ENCODE measurements at places on chromosomes 16 and 17. TPM values are rescaled to one million over a fixed set of nuclear protein-coding genes. Genes with fewer than 3 reads are reported as not detected.
A peak's percentile ranks its signal among the peaks of the same experiment; 100 is the strongest.

OR1F1 gene
- not detected for total RNA-seq

ABCA9 gene
- 1.3 TPM for total RNA-seq

ATP1B2 gene
- total RNA-seq, result 14.3 TPM

LGALS9B gene
- not detected for total RNA-seq

TNFRSF13B gene
- not detected for total RNA-seq

MARVELD3 gene
- total RNA-seq, result not detected

FBXW10 gene
- 0.20 TPM for total RNA-seq

LDAF1 gene
- 25.4 TPM for total RNA-seq

DNA sequence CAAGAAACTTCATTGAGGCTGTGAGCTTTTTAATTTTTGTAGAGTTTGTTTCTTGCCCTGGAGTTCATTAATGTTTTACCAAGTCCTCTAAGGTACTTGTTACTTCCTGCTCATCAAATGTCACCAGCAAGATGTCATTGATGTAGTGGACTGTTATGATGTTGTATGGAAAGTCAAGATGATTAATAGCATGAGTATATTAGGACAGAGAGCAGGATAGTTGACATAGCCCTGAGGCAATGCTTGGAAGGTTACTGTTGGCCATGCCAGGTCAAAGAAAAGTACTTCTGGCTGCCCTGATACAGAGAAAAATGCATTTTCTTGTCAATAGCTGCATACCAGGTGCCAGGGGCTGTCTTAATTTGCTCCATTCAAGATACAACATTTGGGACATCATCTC is 6.7 kb downstream of the KRTAP1-5 start:
- H3K27me3 ChIP-seq, result peaks cover 3% of the 10 kb centered on the region
- DNase-seq, result no peak
- no peak overlapping the region for H3K27ac ChIP-seq
- H3K4me1 ChIP-seq, result peaks cover 5% of the 10 kb centered on the region
- no peaks in the 10 kb centered on the region for H3K36me3 ChIP-seq

DNA sequence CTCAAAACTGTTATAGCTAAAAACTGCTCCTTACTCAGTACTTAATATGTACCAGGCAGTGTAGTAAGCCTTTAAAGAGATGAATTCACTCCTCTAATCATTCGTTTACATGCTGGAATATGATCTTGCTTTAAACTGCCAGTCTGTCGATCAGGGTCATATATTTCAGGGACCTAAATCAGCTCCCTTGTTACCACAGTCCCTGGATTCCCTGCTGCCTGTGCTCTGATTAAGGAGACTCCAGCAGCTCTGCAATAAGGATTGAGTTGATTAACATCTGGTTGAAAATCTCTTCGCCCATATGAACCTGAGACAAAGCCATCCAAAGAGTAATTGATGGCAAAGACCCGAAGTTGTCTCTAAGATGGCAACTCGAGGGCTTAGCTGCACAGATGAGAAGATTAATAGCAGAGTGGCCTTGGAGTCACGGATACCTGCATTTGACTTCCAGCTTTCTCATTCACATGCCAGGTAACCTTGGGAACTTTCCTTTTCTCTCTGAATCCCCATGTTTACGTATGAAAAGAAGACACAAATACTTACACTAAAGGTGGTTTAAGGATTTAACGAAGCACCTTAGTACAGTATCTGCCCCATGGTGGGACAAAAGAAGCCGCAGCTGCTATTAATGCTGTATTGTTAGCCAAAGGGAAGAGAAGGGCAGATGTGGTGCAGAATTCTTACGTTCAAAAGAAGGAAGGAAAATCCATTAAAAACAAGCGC is 68.2 kb downstream of the VAT1L start:
- peaks cover 22% of the 10 kb centered on the region for H3K4me1 ChIP-seq
- H3K27me3 ChIP-seq, result peaks cover 3% of the 10 kb centered on the region
- no peaks in the 10 kb centered on the region for H3K36me3 ChIP-seq
- DNase-seq, result no peak
- H3K27ac ChIP-seq, result no peak overlapping the region

- no peak overlapping the region for H3K4me3 ChIP-seq
- H3K36me3 ChIP-seq, result no peaks in the 10 kb centered on the region
- peaks cover 40% of the 10 kb centered on the region for H3K4me1 ChIP-seq
- no peaks in the 10 kb centered on the region for H3K27me3 ChIP-seq
- no peak for DNase-seq
These were observed 39.8 kb downstream of the HSBP1 start for GRCh38 chr16:83847371-83848225.

GRCh38 chr16:57416084-57416483 is 11.5 kb downstream of the CCL17 start:
- H3K27me3 ChIP-seq, result no peaks in the 10 kb centered on the region
- no peak for DNase-seq
- H3K4me3 ChIP-seq, result no peak overlapping the region

DNA sequence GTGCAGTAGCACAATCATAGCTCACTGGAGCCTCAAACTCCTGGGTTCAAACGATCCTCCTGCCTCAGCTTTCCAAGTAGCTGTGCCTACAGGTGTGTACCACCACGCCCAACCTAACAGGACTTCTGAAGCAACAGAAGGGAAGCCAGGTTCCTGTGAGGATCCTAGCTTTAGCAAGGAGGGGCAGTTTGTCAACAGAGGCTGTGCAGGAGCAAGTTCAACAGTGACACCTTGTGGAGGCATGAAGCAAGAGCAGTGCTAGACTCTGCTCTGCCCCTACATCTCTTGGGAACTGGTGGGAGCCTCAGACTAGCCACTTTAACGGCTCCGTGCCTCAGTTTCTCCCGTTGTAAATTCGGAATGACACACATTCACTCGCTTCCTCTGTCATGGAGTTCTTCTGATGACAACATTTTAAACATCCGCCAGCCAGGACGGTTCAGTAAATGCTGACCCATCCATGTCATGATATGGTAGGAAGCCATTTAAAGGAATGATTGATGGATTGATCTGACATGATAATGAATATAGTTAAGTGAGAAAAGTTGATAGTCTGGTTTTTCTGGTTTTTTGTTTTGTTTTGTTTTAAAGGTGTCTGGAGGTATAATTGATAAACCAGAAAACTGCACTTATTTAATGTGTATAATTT is 218.7 kb downstream of the MRTFB start:
- H3K27ac ChIP-seq, result no peak overlapping the region
- H3K4me3 ChIP-seq, result peak overlapping the region; percentile 8
- no peak for DNase-seq
- peaks cover 24% of the 10 kb centered on the region for H3K27me3 ChIP-seq
- H3K36me3 ChIP-seq, result peaks cover 4% of the 10 kb centered on the region

- H3K4me1 ChIP-seq, result no peaks in the 10 kb centered on the region
- no peak overlapping the region for H3K27ac ChIP-seq
- DNase-seq, result no peak
- H3K27me3 ChIP-seq, result no peaks in the 10 kb centered on the region
- peaks cover 12% of the 10 kb centered on the region for H3K36me3 ChIP-seq
These were observed 46.6 kb upstream of the ERN1 start for GRCh38 chr17:64176556-64176955.

DNA sequence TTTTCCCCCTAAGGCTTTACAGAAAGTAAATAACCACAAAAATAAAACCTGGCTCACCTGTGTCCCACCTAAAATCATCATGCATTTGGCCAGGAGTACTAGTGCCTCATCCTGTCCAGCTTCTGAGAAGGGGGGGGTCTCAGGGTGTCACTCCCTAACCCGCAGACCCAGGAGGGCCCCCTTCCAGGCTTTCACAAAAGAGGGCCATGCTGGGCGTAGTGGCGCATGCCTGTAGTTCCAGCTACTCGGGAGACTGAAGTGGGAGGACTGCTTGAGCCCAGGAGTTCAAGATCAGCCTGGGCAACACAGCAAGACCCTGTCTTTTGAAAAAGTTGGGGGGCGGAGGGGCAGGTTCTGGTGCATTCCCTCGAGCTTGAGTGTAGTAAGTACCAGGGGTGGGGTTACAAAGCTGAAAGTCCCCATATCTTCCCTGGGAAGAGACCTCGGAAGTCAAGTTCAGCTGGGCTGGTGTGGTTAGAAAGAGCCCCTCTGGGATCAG is 259.3 kb downstream of the PARN start:
- H3K4me3 ChIP-seq, result no peak overlapping the region
- H3K4me1 ChIP-seq, result no peaks in the 10 kb centered on the region
- no peak for DNase-seq

GRCh38 chr16:381012-381788 is 578 bp downstream of the PGAP6 start:
- peak overlapping the region; percentile 81 for H3K4me3 ChIP-seq
- no peak overlapping the region for H3K27ac ChIP-seq
- H3K27me3 ChIP-seq, result peaks cover 14% of the 10 kb centered on the region
- peaks cover 28% of the 10 kb centered on the region for H3K4me1 ChIP-seq

DNA sequence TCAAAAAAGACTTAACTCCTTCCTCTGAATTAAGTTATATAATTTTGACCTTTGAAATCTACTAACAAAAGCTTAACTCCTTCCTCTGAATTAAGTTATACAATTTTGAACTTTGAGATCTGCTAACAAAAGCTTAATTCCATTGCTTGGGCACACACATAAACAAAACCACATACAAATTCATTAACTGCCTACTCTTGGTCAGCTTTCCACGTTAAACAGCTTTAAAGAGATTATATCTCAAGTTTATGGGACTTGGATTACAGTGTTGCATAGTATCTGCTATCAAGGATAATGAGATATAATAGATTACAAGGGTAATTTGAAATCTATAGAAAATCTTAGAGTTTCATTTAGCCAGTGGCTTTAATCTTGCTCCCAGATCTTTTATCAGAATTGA is 23.5 kb downstream of the COX10 start:
- no peak overlapping the region for H3K4me3 ChIP-seq
- peaks cover 25% of the 10 kb centered on the region for H3K4me1 ChIP-seq
- H3K27me3 ChIP-seq, result no peaks in the 10 kb centered on the region
- no peak overlapping the region for H3K27ac ChIP-seq

- no peaks in the 10 kb centered on the region for H3K36me3 ChIP-seq
- peak overlapping the region; percentile 9 for H3K27ac ChIP-seq
- H3K27me3 ChIP-seq, result no peaks in the 10 kb centered on the region
- peaks cover 6% of the 10 kb centered on the region for H3K4me1 ChIP-seq
- no peak for DNase-seq
- H3K4me3 ChIP-seq, result no peak overlapping the region
These were observed 4.4 kb downstream of the LGALS9 start for GRCh38 chr17:27635275-27635823.

GRCh38 chr17:46025510-46026165 is 26.6 kb downstream of the STH start:
- H3K27ac ChIP-seq, result peak overlapping the region; percentile 75
- H3K27me3 ChIP-seq, result no peaks in the 10 kb centered on the region
- peaks cover 40% of the 10 kb centered on the region for H3K4me1 ChIP-seq
- peaks cover 14% of the 10 kb centered on the region for H3K36me3 ChIP-seq

DNA sequence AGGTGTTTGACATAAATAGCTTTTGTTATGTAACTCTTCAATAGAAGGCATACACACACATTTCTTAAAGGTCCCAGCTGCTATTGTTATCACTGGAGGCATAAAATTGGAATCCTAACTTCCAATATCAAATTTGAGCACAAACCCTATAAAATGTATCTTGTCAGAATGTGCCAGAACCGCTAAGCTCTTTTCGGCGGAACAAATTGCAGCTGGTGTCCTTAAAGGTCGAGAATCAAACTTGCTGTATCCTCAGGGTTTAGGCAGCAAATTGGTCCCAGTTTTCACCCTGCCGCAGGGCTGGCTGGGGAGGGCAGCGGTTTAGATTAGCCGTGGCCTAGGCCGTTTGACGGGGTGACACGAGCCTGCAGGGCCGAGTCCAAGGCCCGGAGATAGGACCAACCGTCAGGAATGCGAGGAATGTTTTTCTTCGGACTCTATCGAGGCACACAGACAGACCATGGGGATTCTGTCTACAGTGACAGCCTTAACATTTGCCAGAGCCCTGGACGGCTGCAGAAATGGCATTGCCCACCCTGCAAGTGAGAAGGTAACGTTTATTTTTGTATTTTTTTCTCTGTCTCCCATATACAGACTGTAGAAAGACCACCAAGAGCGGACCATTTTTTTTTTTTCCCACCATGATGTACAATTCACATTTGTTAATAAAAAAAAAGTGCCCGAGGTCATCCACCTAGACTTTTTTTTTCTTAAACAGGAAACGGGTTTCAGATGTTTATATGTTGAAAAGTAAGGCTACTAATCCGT is 297.1 kb downstream of the IRF8 start:
- DNase-seq, result peak; percentile 12
- H3K4me1 ChIP-seq, result peaks cover 31% of the 10 kb centered on the region
- no peak overlapping the region for H3K27ac ChIP-seq
- peaks cover 59% of the 10 kb centered on the region for H3K27me3 ChIP-seq
- no peaks in the 10 kb centered on the region for H3K36me3 ChIP-seq

DNA sequence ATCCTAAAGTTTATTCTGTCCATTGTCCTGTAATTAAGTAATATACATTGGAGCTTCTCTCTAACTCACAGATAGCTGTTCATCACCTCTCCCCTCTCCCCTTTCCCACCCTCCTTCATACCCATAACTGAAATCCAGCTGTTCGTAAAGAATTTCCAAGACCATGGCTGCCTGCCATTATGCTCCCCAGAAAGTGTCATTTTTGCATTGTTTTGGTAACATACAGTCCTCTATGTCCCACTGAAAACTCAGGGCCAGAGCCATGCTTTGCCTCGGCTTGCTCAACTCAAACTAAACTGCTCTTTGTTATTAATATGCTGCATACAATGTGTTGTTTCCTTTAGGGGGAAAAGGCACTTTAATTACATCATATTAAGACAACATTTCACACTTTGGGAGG is 132.0 kb downstream of the MRTFB start:
- peaks cover 13% of the 10 kb centered on the region for H3K4me1 ChIP-seq
- no peak overlapping the region for H3K4me3 ChIP-seq
- peaks cover 10% of the 10 kb centered on the region for H3K36me3 ChIP-seq
- no peak for DNase-seq
- no peak overlapping the region for H3K27ac ChIP-seq

DNA sequence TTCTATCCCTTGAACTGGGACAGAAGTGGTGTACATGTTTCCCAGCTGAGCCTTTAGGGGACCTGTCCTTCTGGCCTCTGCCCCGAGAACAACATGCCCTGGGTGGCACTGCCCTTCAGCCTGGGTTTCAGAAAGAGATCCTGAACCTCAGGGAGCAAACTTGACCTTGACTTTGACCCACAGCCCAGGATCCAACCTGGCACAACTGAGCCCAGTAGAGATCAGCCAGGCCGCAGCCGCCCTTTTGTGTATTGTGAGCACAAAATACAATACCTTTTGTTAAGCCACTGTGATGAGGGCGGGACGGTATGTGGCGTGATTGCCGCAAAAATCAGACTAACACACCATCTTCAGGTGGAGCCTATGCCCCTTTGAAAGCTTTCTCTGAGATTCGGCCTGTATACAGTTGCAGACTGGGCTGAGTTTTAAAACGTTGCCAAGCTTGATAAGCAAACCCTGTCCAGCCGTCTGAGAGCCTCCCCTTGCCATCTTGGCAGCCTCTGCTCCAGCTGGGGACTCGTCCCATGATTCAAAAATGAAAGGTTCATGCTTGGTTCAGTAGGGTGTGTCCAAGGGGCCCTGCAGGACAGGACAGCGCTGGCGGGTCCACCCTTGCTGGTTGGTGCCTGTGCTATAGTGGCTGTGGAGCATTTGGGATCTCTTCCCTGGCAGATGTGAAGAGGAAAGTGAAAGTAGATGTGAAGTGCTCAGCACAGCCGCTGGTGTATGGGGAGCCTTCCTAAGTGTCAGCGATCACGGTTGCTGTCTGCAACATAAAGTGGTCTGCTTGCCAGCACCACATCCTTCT is 40.3 kb downstream of the FOXL1 start:
- H3K27me3 ChIP-seq, result peaks cover 4% of the 10 kb centered on the region
- no peak overlapping the region for H3K27ac ChIP-seq
- no peak overlapping the region for H3K4me3 ChIP-seq
- H3K36me3 ChIP-seq, result no peaks in the 10 kb centered on the region
- DNase-seq, result no peak
